ENCODE measurements at places on chromosomes 4 and X. TPM values are rescaled to one million over a fixed set of nuclear protein-coding genes. Genes with fewer than 3 reads are reported as not detected.

- DNase-seq, result no peak
Observed at GRCh38 chrX:27466051-27466450, 2.9 kb upstream of the PPP4R3C start.

GRCh38 chr4:124685851-124686250 lies 26.7 kb downstream of the ANKRD50 start:
- DNase-seq, result no peak

DNA sequence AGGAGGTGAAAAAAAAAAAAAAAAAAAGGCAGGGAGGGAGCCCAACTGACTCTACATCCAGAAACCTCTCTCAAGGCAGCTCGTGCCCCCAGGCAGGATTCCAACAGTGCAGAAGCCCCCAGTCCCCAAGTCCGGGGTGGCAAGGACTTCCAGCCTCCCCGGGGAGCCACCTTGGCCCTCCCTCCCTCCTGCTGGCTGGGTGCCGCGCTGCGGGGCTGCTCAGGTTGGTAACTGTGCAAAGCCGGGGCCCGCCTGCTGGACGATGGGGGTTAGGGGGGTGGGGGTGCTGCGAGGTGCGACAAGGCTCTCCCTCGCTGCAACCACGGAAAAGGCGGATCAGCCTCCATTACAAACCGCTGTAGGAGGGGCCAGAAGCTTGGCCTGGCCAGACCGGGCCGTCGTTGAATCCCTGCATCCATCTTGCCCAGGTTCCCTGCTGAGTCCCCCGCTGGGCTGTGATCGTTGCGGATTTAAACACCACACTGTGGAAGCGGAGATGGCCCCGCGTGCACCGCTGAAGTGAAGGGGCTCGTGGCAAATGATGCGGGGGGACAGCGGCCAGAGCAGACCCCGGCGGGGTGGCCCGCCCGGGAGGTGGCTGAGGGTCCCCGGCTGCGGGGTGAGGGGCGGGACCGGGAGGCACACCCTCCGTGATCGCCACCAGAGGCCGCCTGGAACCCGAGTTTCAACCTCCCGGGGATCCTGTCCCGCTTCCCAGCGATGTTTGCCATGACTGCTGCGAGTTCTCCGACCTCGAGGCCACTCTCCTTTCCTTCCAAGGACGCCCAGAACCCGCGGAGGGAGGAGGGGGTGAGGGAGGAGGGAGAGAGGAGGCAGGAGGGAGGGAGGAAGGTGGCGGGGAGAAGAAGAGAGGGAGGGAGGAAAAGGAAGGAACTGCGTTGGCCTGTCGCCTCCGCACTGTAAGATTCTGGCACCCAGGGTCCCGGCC lies 58.0 kb upstream of the DDX3X start:
- DNase-seq, result no peak

- DNase-seq, result peak; percentile 54
Observed at GRCh38 chr4:74794382-74795010, at the start of gene BTC. Gene BTC (minus strand): TSS chr4:74794523. CDS start chr4:74794325, 198 bp downstream.

GRCh38 chr4:151673908-151674520 lies 86.8 kb downstream of the GATB start:
- DNase-seq, result no peak

DNA sequence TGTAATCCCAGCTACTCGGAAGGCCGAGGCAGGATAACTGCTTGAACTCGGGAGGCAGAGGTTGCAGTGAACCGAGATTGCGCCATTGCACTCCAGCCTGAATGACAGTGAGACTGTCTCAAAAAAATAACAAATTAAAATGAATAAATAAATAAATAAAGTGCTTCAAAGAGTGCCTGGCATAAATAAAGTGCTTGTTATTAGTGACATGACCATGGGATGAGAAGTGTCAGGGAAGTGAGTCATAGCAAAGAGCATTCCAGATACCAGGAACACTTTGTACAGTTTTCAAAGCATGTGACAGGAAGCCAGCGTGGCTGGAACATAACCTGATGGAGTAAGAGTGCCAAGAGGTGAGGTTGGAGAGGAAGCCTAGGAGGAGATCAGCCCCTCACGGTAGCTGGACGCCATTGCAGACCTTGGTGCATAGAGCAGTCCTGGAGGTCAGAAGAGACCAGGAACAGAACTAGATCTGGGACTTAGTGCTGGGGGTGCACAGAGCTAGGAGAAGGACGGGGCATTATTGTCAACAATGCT lies 6.0 kb upstream of the WDR13 start:
- peak; percentile 53 for DNase-seq

DNA sequence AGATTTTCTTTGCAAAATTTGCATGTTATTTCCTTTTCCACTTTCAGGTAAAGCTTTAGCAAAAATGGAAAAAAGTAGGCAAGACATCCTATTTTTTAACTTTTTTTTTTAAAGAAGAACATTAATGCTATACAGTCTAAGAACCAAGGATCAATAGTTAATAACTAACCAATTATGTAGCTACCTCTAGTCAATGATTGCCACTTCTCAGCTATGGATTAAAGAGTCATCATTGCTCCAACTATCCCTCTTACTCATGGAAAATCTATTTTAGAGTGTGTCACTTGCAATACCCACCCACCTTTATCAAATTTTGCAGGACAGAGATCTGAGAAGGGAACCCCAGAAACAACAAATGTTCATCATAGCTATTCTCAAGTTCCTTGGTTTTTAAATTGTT lies 223.1 kb downstream of the ANK2 start:
- DNase-seq, result no peak

- no peak for DNase-seq
Observed at GRCh38 chrX:49003696-49004095, 1.6 kb upstream of the GRIPAP1 start.

DNA sequence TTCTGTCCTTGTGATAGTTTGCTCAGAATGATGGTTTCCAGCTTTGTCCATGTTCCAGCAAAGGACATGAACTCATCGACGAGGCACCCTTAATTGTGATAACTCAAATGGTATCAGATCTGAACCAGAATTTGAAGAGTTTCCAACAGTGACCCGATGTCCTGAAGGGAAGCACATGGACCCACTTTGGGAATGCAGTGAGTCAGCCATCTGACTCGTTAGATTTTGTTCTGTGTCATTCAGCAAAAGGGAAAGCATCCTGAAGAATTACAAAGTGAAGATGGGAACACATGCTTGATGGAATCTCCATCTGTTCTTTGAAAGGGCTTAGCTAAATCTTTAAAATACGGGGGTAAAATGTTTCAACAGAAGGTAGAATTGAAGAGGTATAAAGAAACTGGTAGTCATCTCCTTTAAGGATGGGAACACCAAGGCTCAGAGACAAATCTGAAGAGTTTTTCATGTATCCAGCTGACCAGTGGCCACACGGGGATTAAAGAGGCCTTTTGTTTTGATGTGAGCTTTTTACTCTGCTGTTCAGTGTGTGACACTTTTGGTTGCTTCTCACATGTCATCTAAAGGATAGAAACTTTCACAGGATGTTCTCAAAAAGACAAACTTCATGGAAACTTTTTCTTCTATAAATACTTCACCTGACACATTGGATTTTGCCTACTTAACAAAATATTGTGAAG lies 393.8 kb downstream of the INPP4B start:
- DNase-seq, result no peak

- no peak for DNase-seq
Observed at GRCh38 chr4:83947830-83948193, 411.9 kb downstream of the GPAT3 start.

GRCh38 chr4:40486534-40486933 lies 143.1 kb downstream of the RBM47 start:
- no peak for DNase-seq

- DNase-seq, result no peak
Observed at GRCh38 chrX:30592831-30593230, 15.3 kb upstream of the TASL start.

GRCh38 chrX:154986826-154987575 lies 35.5 kb downstream of the F8 start:
- DNase-seq, result peak; percentile 0

- DNase-seq, result peak; percentile 100
Observed at GRCh38 chr4:38667085-38667893, 3.3 kb downstream of the KLF3 start.

DNA sequence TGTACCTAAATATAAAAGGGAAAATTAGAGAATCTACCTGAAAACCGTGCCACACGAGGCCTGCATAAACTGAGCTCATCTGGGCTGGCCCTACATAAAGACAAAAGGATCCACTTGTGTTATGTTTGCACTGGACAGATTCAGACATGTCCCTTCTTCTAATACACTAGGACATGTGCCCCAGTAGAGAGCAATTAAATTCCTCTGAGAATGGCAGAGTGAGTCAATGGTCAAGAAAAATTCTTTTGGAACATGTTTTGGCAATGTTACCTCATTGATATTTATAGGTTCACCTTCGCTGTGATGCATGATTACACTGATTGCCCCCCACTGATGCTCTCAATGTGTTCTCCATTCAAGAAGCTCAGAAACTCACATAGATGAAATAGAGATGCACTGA lies 95.2 kb downstream of the MANBA start:
- peak; percentile 89 for DNase-seq

GRCh38 chrX:97895751-97896150 lies 1012.0 kb downstream of the RPA4 start:
- DNase-seq, result peak; percentile 32

DNA sequence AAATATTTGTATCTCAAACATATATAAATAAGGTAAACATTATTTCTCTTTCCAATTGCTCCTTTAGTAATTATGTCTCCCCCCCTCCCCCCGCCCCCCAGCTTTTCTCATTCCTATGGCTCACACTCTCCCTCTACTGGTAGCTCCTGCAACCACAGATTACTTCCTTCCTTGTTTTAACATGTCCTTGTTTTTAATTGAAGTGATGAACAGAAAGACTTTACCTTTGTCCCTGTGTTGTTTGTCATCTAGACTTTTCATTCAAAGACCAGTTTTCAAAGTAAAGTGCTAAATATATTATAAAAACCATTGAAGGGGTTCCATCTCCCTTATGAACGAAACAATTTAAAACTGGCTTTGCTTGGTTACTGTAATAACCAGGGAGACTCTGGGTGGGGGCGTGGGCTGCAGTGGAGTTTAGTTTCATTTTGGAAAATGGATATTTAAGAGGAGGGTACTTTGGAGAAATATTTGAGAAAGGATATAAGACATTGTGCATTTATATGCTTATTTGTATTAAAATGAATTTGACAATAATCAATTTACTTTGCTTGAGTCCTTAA lies 352.9 kb downstream of the RAPGEF2 start:
- DNase-seq, result peak; percentile 34

GRCh38 chr4:52369649-52370048 lies 289.5 kb downstream of the USP46 start:
- peak; percentile 74 for DNase-seq

- DNase-seq, result peak; percentile 84
Observed at GRCh38 chrX:41303013-41303412, 30.9 kb upstream of the DDX3X start.

GRCh38 chr4:168540086-168540485 lies 43.2 kb downstream of the PALLD start:
- DNase-seq, result no peak

GRCh38 chr4:33369446-33369845 lies 2649.3 kb downstream of the PCDH7 start:
- DNase-seq, result peak; percentile 25

- no peak for DNase-seq
Observed at GRCh38 chrX:26100421-26100920, 37.7 kb upstream of the MAGEB18 start.

GRCh38 chrX:154333837-154334271 lies 38.3 kb downstream of the TKTL1 start:
- DNase-seq, result no peak

DNA sequence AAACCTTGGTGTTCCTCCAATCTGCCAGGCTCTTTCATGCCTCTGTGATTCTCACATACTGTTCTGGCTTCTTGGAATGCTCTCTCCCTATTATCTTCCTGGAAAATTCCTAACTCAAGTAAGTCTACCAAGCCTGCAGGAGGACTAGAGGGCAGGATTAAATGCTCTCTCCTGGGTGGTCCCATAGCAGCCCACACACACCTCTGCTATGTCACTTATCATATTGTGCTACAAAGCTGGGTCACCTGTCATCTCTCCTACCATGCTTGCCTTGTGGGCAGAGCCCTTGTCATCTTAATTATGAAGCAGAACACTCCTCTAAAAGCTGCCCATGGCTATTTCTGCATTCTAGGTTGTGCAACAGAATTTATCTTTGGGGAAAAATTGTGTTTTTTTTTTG lies 344.5 kb upstream of the NOCT start:
- DNase-seq, result no peak

- DNase-seq, result peak; percentile 24
Observed at GRCh38 chrX:23752740-23753415, 9.8 kb upstream of the ACOT9 start.

DNA sequence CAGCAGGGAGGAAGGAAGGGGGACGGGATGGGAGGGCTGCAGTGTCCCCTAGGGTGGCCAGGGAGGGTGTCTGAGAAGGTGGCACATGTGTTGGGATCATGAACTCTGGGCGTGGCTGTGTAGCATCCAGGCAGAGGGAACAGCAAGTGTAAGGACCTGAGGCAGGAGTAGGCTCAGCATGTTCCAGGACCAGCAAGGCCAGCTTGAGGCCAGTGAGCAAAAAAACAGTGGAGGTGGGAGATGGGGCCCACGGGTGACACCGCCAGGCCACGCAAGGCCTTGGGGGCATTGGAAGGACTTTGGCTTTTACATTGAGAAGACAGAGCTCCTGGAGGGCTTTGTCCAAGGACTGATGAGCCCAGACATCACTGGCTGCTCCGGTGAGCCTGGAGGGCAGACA lies 16.5 kb upstream of the WFS1 start:
- DNase-seq, result no peak

GRCh38 chrX:68112321-68112720 lies 321.0 kb downstream of the OPHN1 start:
- no peak for DNase-seq

DNA sequence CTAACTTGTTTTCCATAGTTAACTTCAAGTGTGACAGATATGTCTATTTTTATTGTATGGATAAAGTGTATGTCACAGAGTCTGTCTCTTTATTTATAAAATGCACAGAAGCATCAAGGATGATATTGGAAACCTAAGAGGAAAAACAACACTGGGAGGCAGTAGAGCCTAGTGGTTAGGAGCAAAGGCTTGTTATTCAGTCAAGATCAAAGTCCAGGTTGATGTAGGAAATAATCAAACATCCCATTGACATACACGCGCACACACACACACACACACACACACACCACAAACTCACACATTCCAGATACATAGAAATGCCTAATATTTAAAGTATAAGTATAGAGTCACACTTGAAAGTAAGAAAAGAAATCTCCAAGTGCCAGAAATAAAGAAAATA lies 206.8 kb downstream of the CHRDL1 start:
- no peak for DNase-seq

Gene MAGEE1
- 1.9 TPM for polyA plus RNA-seq

Gene CSAG2
- not detected for polyA plus RNA-seq

Gene C4orf54
- not detected for polyA plus RNA-seq

Gene MAGEA11
- not detected for polyA plus RNA-seq

Gene LRRC66
- polyA plus RNA-seq, result 0.02 TPM

Gene GPR50
- polyA plus RNA-seq, result not detected

Gene HMGN5
- 6.2 TPM for polyA plus RNA-seq

Gene ADD1
- 129 TPM for polyA plus RNA-seq

Gene GPRASP1
- 0.12 TPM for polyA plus RNA-seq

Gene CXorf49
- not detected for polyA plus RNA-seq

Gene MAGEA9B
- polyA plus RNA-seq, result not detected

Gene ENOPH1
- 37.0 TPM for polyA plus RNA-seq
